ENCODE measurements at places on chromosomes 5 and 9.

- DNase-seq = no peak
Observed at GRCh38 chr5:66932457-66932856, 264.1 kb downstream of the CD180 start.

- no peak for DNase-seq
Observed at GRCh38 chr5:112958093-112959088, 18.2 kb upstream of the DCP2 start.

- no peak for DNase-seq
Observed at GRCh38 chr9:134266418-134266817, 59.8 kb upstream of the RXRA start.

DNA sequence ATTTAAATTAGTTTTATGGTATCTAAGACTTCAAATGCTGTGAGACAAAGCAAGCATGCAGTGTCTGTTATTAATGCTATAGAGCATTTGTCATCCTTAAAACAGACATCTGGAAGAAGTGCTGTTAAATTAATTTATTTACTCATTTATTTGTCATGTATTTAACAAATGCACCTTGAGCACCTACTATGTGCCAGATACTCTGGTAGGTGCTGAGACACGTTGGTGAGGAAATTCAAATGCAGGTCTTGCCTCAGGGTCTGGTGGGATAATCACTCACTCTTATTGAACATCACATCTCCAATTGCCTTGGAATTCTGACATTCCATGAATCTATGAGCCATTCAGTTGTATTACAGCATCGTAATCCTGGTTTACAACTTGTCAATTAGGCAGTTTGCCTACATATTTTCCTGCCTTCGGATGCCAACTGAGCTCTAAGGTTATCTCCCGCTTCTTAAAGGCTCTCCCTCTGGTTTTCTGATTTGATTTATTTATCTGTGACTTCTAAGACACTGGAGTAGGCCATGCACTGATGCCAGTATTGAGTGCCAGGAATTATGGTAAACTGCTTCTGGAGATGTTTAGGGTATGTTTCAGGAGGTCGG lies 56.0 kb upstream of the RPS23 start:
- DNase-seq = no peak

GRCh38 chr9:76571288-76571687 lies 112.3 kb downstream of the GCNT1 start:
- DNase-seq = no peak

- no peak for DNase-seq
Observed at GRCh38 chr5:88952996-88953643, 70.1 kb upstream of the MEF2C start.

Data from NCI-H2081 (cell line).